Left ventricle myocardium superior (tissue), 1 donor: ENCODE measurements at places on chromosomes 5 and 9. TPM values are rescaled to one million over a fixed set of nuclear protein-coding genes. Genes with fewer than 3 reads are reported as not detected.

Gene NDFIP1
- total RNA-seq = 54.3 TPM

Gene RMI1
- 6.9 TPM for total RNA-seq

Gene ATP10B
- not detected for total RNA-seq

Gene PCDHAC1
- total RNA-seq = 0.10 TPM

Gene SPATA31E1
- not detected for total RNA-seq

Gene CDH6
- total RNA-seq = 2.6 TPM

Gene SHISAL2B
- not detected for total RNA-seq

Gene C9orf153
- 0.42 TPM for total RNA-seq

DNA sequence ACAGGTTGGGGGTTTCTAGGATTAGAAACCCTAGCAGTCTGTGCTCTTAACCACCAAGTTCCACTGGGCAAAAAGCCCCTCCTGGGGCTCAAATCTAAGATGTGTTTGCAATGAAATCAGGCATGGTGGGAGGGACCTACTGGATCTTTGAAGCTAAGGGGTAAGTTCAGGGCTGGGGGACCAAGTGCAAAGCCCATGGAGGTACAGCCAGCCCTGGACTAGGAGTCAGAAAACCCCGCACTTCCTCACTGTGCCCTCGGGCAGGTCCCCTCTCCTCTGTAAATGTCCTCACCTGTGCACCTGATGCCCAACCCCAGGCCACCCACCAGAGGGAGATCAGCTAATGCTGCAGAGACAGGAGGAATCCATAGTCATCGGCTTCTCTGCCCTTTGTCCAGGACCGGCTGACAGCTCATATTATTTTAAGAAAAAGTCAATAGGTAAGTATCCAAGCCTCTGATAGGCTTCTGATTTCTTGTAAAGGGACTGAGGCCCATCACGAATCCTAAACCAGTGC, 138.3 kb downstream of the PAX5 start:
- DNase-seq = no peak

DNA sequence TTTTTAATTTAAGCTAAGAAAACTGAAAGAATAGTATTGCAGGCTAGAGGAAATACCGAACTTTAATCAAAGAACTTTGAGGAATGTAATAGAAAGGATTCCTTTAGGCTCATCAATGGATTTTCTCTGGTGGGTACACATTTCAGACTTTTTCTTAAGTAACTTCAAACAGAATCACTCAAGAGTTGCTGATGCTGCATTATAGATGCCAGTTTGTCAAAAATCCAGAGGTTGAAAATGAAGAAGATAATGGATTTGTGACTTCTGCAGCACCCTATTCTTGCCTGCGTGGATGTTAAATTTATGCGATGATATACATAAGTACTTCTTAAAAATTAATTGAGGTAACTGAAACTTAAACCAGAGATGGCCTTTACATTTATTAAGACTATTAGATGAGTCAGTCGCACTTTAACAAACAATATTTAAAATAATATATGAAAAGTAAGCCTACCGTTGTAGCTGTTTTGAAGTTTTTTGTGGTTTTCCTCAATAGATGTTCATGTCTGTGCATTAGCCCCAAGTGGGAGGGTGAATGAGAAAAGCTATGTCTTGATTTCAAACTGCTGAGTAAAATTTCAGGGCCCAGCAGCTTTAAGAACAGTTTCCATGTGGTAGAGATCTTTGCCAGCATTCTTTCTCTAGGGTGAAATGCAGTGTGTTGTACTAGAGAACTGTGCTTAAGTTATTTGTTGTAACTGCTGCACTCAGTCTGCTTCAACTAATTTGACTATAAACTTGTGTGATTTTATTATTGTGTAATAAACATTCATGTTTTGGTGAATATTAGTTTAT, at the start of gene OGN:
TSS of gene OGN (minus strand) at position 537 of the 795 bp plus-strand sequence. CDS start 1,171 bp downstream, outside the sequence.
- DNase-seq = no peak

- DNase-seq = no peak
Observed at GRCh38 chr5:91359962-91360609, 23.0 kb downstream of the ARRDC3 start.

GRCh38 chr5:116494784-116495450, 79.7 kb downstream of the SEMA6A start:
- no peak for DNase-seq

DNA sequence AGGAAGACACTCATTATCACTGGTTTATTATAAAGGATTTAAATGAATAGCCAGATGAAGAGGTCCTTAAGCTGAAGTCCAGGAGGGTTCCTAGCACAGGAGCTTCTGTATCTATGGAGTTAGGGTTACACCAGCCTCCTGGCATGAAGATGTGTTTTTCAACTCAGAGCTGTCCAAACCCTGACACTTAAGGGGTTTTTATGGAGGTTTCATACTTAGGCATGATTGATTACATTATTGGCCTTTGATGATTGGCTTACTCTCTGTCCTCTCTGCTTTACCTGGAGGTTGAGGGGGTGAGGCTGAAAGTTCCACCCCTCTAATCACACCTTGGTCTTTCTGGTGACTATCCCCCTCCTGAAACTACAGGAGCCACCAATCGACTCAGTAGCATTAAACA, 84.9 kb upstream of the ZNF169 start:
- no peak for DNase-seq

GRCh38 chr9:75692309-75692708, 198.2 kb upstream of the PCSK5 start:
- no peak for DNase-seq

DNA sequence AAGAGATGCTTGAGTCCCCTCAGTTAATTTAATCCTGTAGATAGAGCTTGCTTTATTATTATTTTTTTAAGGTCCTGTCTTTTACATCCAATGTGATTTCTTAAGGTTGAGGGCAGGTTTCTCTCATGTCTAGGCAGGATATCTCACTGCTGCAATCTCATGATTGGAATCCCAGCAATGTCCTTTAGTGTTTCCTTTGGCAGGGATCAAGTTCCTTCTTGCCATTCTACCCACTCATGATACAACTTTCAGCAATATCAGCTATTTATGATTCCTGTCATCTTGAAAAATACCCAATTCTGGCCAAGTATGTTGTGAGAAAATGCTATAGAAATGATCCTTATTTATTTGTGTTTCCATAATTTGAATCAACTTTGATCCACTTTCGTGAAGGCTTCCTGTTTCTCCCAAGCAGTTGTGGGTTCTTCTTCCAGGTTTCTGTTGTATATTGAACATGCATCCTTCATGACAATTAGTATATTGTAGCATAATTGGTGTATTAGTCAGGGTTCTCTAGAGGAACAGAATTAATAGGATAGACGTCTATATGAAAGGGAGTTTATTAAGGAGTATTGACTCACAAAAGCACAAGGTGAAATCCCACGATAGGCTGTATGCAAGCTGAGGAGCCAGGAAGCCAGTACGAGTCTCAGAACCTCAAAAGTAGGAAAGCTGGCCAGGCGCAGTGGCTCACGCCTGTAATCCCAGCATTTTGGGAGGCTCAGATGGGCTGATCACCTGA, 18.4 kb upstream of the VPS13A start:
- no peak for DNase-seq

DNA sequence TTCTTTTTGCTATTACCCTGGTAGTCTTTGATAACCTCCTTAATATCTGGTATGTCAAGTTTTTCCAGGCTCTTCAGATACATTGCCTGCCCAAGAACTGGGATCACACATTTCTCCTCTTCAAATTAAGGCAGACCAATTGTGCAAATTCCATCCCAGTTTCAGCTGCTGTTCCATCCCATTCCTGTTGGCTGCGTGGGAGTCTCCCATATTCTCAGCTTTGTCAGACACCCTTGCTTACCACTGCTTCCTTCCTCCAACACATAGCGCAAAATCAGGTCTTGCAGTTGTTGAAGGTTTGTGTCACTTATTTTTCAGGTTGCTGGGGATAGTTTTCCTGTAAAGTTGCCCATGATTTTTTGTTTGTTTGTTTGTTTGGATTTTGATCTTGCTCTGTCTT, 15.2 kb downstream of the HCN1 start:
- no peak for DNase-seq

- DNase-seq = no peak
Observed at GRCh38 chr5:15634591-15635288, 134.8 kb downstream of the FBXL7 start.

DNA sequence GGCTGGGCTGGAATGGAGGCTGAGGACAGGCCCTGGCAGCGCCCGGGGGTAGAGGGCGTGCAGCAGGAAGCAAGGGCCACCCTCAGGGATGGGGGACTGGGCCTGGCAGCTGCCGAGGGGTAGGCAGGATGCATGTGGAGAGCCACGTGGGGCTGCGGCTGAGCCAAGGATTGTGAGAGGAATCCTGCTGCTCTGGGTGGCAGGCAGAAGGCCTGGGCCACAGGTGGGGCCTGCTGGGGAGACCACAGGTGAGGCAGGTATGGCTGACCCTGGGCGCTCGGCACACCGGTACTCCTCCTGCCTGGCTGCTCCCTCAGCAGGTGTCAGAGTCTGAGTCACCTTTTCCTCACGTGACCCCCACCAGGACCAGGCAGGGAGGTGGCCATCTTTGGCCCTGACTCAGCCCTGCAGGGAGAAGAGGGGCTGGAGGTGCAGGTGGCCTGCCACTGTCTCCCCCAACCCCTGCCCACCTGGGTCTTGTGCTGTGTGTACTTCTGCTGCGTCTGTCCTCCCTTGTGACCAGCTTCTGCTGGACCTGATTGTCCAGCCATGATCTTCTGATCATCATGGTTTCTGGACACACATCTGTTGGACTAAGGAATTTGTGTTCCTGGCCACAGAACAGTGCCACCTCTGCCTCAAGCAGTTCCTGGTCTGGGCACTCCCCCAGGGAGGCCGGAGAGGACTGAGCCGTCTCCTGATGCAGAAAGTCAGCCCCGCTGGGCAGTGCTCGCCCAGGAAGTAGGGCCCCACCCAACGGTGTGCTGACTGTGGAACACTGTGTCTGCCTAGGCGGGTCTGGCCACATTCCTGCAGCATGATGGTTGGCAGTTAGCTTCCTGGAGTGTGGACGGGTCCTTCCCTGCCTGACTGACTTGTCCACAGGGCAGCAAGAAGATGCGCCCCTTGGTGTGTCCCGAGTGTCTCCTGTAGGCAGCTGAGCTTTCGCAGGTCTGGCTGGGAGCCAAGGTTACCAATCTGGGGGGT, 6.4 kb downstream of the ARRDC1 start:
- peak; percentile 52 for DNase-seq

GRCh38 chr9:32385152-32385884, 875 bp downstream of the ACO1 start:
- DNase-seq = no peak

GRCh38 chr9:81086416-81086815, 602.9 kb downstream of the TLE1 start:
- no peak for DNase-seq

DNA sequence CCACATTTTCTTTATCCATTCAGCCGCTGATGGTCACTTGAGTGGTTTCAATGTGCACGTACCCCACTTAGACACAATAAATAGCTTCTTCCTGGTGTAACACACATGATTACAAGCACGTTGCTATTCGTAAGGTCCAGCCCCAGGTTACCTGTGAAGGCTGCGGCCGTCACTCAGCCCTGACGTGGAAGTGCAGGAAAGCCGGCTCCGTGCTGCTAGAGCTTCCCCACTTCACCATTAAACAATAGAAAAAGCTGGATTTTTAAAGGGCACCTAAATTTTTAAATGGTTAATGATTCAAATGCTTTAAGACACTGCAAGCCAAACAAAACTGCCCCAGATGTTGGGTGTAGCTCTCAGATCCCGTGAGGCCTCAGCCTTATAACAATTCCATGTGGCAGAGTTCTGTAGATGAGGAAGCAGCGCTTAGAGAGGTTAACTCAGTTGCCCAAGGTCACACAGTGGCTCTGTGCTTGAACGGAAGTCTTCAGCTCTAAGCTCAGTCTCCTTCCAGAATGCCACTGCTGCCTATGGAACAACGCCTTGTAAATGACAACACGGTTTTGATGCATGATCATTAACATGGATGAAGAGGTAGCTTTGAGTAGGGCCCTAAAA, 125.7 kb downstream of the COL23A1 start:
- no peak for DNase-seq

- no peak for DNase-seq
Observed at GRCh38 chr5:65774346-65774745, 52.3 kb downstream of the NLN start.

- DNase-seq = no peak
Observed at GRCh38 chr9:132197315-132197714, 35.5 kb downstream of the NTNG2 start.

GRCh38 chr9:77926371-77926878, 105.2 kb downstream of the GNAQ start:
- DNase-seq = no peak

DNA sequence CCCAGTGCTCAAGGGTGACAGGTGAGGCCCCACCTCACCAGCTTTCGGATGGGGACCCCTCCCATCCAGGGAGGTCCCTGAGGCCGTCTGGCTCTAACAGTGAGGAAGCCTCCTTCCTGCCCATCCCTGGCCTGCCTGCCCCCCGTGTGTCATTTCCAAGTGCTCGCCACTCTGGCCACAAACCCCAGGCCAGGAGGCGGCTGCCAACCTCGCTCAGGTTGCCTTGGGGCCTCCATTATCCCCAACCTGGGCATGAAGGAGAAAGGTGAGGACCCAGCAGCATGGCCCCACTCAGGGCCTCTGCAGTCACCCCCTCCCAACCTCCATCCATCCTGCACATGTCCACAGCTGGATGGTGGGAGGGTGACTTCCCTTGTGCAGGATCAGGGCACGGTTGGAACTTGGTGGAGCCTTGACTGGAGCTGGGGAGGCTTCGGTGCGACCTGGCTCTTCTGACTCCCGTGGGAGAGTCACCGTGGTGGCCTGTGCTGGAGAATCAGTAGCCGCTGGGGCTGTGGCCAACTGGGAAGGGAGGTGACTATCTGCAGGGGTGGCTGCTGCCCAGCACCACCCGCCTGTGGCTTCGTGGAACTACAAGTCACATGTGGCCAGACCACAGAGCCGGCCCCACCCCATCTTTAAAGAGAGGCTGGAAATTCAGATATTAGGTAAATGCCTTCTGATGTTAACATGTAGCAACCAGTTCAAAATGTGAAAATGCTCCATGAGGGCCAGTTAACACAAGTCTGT, 37.5 kb upstream of the GFPT2 start:
- DNase-seq = no peak

DNA sequence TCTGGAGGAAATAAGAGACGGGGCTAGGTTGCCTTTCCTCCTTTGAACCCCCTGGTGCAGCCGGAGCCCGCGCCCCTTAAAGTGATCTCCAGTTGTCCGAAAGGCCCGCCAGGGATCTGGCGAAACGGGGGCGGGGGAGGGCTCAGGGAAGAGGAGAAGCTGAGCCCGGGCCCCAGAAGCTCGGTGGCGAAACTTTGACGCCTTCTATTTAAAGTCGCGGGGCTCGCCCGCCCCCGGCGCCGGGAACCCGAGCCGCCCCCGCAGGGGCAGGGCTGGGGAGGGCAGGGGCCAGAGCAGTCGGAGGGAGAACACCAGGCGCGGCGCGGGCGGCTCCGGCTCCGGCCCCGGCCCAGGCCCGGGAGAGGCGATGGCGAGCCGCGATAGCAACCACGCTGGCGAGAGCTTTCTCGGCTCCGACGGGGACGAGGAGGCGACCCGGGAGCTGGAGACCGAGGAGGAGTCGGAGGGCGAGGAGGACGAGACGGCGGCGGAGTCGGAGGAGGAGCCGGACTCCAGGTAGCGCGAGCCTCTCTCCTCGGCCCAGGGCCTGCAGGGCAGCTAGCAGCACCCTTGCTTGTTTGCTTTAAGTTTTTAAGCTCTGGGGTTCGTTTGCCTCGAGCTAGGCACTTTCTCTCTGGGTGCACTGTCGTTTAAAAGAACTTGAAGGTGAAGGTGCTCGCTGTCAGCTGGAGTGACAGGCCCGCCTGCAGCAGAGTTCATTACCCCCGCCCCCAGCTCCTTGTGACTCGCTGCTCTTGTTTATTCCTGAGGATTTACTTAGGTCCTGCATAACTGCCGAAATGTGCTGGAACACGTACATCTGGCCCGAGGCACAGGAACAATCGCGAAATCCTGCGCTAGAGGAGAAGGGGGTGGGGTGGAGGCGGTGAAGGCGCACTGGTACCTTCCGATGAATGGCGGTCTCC, at the start of gene CMYA5:
TSS of gene CMYA5 (plus strand) at position 296 of the 926 bp plus-strand sequence. CDS start at position 368, 72 bp downstream.
- DNase-seq = peak; percentile 81

GRCh38 chr9:123375469-123376132, 19.6 kb downstream of the CRB2 start:
- DNase-seq = no peak
